Lung microvascular endothelial cell (primary cell): ENCODE measurements at places on chromosomes 4 and X.

- peak; percentile 23 for DNase-seq
Observed at GRCh38 chr4:98996056-98996764, 689 bp downstream of the METAP1 start.

- DNase-seq, result no peak
Observed at GRCh38 chr4:103095080-103095479, 4.6 kb downstream of the BDH2 start.

DNA sequence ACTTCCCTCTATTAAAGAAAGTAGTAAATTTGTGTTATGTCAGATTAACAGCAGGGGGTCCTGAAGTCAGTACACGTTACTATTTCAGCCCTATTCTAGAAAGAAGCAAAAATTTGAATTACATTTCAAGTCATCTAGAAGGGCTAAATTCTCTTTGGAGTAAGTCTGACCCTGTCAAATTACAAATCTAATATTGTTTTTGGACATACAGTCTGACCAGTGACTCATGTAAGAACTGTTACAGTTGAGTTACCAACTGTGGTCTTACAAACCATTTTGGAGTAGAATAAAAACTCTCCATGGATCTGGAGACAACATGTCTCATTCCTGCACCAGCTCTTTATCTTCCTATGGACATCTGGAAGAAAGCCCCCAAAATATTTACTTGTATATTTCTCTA lies 36.0 kb upstream of the GYPA start:
- no peak for DNase-seq

DNA sequence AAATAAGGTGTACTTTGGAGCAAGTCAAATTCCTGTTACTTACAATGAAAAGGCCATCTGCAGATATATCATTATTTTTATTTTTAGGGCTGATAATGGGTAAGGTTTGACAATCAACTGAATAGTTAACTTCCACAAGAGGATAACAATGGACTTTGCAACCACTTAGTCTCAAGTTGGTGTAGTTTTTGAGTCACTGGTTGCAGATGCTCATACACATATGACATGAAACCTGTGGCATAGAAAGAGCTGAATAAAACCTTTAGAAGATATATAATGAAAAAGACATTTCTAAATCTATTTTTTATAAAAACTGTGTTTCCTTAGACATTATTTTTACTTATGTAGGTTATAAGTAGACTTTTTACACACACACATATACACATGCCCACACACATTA lies 2110.9 kb downstream of the PCDH7 start:
- no peak for DNase-seq
